SW480 (cell line): ENCODE measurements at places on chromosomes 6 and 20.

- peak; percentile 9 for DNase-seq
Observed at GRCh38 chr6:335572-335971, 43.3 kb downstream of the DUSP22 start.

- DNase-seq = no peak
Observed at GRCh38 chr6:142857233-142857761, 87.7 kb downstream of the HIVEP2 start.

- DNase-seq = no peak
Observed at GRCh38 chr6:34020807-34021553, 124.9 kb downstream of the GRM4 start.

DNA sequence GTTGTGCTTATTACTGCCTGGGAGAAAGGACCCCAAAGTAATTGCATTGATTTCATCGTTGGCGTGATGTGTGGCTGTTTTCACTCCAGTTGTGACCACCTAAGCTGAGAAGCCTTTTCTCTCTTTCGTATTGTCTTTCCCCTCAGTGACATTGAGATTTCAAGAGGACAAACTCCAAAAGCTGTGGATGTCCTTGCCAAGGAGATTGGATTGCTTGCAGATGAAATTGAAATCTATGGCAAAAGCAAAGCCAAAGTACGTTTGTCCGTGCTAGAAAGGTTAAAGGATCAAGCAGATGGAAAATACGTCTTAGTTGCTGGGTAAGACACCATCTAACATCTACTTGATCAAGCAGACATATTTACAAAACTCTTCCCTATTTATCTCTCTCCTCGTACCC, 60.5 kb downstream of the MTHFD1L start:
- no peak for DNase-seq

GRCh38 chr20:11375335-11375734, 542.4 kb upstream of the BTBD3 start:
- DNase-seq = no peak

GRCh38 chr6:111552241-111552744, 53.4 kb downstream of the TRAF3IP2 start:
- DNase-seq = peak; percentile 65

- DNase-seq = no peak
Observed at GRCh38 chr6:111590209-111590980, 15.3 kb downstream of the TRAF3IP2 start.

GRCh38 chr6:161836643-161837448, 563.0 kb upstream of the AGPAT4 start:
- DNase-seq = no peak
